ENCODE measurements at places on chromosomes 6 and 20.

GRCh38 chr20:40769677-40770285 is 80.7 kb upstream of the MAFB start:
- no peak for DNase-seq

- no peak for DNase-seq
These were observed 73.3 kb downstream of the SLC22A23 start for GRCh38 chr6:3383525-3383924.

DNA sequence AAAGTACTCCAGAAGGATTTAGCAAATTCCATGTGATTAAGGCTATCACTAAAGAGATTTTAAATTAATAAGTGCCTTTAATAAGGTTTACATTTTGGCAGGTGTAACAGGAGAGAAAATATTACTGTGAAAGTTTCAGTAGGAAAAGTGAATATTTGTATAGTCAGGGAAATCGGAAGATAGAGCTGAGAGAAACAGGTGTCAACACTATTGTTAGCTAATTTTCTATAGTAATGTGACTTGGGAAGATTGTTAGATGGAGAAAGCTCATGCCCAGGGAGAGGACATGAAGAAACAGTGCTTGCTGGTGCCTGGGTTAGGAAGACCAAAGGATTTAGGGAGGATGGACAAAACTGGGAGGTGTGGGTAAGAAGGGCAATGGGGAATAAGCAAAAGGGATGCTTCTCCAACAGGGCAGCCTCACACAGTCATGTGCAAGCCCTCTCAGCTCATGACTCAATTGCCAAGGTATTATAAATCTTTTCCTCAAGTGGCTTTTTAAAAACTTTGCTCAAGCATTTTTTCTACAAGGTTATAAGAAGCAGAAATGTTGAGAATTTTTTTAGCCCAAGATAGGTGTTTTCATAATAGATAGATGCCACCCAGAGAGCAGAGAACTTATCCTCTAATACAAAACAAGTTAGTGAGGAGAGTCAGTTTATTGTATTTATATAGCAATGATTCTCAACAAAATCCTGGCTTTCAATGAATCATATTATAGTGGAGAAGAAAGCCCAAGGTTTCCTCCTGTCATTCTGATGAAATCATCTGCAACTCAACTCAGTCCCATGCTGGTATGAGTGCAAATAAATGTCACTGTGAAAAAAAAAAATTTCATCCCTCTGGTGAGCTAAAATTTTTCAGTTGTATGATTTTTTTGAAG is 325.2 kb upstream of the NT5E start:
- no peak for DNase-seq

GRCh38 chr6:1596088-1596852 is 13.4 kb upstream of the FOXC1 start:
- DNase-seq: peak; percentile 52

GRCh38 chr6:150753371-150754064 is 112.0 kb upstream of the MTHFD1L start:
- no peak for DNase-seq

DNA sequence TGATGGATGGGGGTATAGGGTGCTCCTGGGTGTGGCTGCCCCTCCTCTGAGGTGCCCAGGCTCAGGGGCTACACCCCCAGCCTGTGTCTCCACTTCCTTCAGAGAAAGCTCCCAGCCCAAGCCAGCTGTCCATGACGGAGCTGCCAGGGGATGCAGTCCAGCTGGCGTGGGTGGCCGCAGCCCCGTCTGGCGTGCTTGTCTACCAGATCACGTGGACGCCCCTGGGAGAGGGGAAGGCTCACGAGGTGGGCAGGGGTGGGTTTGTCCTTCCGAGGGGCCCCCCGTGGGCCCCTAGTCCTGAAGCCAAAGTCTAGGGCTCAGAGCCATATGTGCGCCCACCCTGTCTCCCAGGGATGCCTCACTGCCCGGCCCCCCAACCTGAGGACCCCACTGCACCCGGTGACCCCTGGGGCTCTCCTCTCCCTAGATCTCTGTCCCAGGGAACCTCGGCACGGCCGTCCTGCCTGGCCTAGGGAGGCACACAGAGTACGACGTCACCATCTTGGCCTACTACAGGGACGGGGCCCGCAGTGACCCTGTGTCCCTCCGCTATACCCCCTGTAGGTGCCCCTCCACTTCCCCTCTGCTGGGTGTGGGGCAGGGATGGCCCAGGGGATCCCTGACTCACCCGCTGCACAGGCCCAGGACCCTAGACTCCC is 19.8 kb downstream of the COL20A1 start:
- no peak for DNase-seq

- no peak for DNase-seq
These were observed 55.5 kb upstream of the SGK1 start for GRCh38 chr6:134373282-134373922.
